Left lung (tissue), 14 donors: ENCODE measurements at places on chromosomes 2 and 18. TPM values are rescaled to one million over a fixed set of nuclear protein-coding genes. Genes with fewer than 3 reads are reported as not detected.

- no peak for DNase-seq
Measured at GRCh38 chr2:234419726-234420125, 77.2 kb downstream of the ARL4C start.

Gene UGT1A3
- not detected for polyA plus RNA-seq

Gene KCNE4
- polyA plus RNA-seq = 3.9 TPM

DNA sequence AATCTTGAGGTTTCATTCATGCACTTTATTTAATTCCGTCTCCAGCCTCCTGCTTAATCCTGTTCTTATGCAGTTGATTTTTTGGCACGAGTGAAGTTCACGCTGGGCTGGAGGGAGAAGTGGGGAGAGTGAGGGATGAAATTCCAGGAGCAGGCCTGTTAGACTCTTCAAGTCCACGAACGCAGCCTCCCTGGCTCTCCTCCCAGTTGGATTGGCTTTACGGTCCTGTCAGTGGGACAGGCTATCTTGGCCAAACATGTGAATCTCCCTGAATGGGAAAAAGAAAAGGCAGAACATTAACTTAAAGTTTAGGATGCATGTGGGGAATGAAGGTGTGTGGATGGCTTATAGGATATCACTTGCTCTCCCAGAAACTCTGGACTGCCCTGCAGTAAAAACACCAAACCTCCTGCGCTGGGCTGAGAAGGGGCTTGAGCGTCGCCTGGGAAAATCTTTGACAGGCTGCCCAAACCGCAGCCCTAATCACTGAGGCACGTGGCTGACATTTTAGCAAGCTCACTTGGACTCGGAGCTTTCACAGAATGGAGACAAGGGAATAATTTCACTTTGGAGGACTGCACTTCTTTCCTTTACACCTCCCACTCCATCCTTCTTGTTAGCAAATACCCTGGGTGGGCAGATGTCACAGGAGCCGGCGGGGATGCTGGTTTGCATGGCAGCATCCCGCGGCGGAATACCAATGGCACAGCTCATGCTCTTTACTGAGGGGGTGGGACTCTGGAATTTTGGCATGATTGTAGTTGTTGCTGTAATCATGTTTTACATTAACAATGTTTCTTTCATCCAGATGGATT, 93.9 kb downstream of the ACKR3 start:
- peak; percentile 30 for DNase-seq

GRCh38 chr2:219861307-219861706, 233.9 kb downstream of the SLC4A3 start:
- DNase-seq = no peak

Gene CYS1
- polyA plus RNA-seq = 17.4 TPM

Gene CENPA
- polyA plus RNA-seq = 13.5 TPM

DNA sequence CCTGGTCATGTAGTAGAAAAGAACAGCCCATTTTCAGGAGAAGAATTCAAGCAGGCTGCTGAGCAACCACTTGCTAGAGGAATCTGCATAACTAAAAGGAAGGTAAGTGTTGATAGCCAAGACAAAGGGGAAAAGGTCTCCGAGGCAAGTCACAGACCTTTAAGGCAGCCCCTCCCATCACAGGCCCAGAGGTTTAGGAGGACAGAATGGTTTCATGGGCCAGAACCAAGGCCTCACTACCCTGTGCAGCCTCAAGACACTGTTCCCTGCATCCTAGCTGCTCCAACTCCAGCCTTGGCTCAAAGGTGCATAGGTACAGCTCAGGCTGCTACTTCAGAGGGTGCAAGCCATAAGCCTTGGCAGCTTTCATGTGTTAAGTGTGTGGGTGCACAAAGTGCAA, 238.6 kb upstream of the CYP26B1 start:
- no peak for DNase-seq

DNA sequence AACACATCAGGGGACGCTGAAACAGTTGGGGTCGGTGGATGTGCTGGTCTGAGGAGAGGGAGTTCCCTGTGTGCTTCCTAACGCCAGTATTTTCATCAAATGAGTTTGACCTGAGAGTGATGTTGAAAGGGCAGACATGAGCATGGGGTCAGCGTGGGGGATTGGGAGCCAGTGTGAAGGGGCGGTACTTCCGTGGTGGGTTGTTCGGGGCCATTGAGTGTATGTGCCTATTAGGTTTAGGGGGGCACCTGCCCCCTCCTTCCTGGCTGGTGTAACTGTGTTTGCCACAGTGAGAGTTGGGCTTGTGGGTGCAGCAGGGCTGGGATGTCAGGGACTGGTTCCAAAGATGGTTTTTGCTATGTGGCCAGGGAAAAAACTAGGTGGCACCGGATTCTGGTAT, 24.4 kb downstream of the SPEG start:
- no peak for DNase-seq

Gene NRP2
- polyA plus RNA-seq = 56.9 TPM

Gene PAX8
- polyA plus RNA-seq = 7.3 TPM

GRCh38 chr18:6476190-6476589, 61.5 kb upstream of the L3MBTL4 start:
- DNase-seq = no peak
